Stimulated activated CD8-positive, alpha-beta memory T cell treated with anti-CD3 and anti-CD28 coated beads, Interleukin-12 subunit alpha, Interleukin-12 subunit beta, amount 100 ng/mL, for 1 hour (primary cell): ENCODE measurements at places on chromosomes 12 and 14.

DNA sequence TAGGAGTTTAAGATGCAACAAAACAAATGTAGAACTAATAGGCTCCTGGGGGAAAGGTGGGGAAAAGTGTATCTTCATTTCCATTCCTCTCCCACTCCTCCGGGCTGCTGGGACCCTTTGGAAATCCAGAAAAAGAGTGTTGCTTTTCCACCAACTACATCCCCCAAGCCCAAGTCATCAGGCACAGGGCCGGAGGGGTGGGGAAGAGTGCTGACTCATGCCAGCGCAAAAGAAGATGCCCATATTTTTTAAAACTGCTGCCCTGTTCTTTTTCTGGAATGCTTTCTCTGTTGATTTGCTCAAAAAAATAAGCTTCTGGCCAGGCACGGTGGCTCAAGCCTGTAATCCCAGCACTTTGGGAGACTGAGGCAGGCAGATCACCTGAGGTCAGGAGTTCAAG is 70.9 kb downstream of the TBK1 start:
- DNase-seq, result no peak

DNA sequence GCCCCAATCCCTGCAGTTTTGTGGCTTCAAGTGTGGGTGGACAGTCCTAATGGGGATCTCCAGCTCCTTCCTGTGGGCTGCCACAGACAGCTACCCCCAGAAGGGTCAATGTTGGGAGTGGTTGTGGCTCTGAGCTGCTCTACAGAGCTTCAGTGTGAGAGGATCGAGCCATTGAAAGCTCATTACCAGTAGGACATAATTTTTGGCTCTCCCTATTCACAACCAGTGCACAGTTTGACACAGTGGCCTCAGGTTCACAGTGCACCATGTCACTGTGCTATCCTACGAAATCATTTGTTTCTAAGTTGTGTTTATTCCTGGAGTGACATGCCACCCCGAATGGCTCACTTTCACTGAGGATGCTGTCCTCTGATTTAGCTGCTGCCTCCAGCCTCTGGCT is 22.8 kb downstream of the TMBIM6 start:
- no peak for DNase-seq

DNA sequence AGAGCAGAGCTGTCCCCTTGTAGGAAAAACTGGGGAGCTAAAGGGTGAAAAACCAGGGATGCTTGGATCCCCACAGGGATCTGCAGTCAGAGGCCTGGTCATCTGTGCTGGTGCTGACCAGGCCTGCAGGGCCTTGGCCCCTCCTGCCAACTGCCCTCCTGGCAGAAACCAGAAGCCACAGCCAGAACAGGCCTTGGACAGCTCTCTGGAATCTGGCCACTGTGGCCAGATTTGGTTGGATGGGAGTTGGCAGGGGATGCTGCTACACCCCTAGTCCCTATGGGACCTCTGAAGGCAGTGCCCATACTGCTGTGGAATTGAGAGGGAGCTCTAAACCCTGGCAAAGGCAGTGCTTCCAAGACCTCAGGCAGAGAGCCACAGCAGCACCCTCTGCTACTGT is 9.2 kb upstream of the GPX2 start:
- no peak for DNase-seq

- no peak for DNase-seq
These were observed 135.9 kb upstream of the NTF3 start for GRCh38 chr12:5295996-5296395.

GRCh38 chr12:76189851-76190250 is 105.4 kb upstream of the NAP1L1 start:
- DNase-seq, result no peak

- no peak for DNase-seq
These were observed 71.7 kb downstream of the KCNC2 start for GRCh38 chr12:75137896-75138295.

- peak; percentile 56 for DNase-seq
These were observed 89.7 kb upstream of the PARP11 start for GRCh38 chr12:3962631-3963483.

DNA sequence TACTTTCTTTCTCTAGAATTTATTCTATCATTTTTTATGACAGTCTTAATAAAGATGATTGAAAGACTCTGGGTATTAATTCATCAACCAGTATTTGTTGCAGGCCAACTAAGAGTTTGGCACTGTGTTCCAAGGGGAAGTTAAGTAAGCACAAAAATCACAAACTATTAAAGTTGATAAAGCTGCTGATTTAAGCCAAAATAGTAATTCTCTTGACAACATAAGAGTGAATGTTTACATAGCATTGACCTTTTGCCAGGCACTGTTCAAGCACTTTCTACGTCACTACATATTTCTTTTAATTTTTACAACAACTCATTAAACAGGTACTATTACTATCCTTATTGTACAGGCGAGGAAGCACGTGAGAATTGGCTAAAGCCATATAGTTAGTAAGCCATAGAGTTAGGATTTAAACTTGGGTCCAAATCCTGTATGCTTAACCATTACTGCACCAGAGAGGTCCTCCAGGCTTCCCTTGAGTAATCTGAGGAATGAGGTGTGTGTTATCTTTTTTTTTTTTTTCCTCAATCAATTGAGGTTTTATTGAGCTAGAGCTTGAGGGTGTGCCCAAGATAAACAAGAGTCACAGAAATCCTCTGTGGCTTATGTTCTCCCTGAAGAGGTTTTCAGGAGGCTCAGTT is 1009.6 kb downstream of the DIO2 start:
- DNase-seq, result no peak

DNA sequence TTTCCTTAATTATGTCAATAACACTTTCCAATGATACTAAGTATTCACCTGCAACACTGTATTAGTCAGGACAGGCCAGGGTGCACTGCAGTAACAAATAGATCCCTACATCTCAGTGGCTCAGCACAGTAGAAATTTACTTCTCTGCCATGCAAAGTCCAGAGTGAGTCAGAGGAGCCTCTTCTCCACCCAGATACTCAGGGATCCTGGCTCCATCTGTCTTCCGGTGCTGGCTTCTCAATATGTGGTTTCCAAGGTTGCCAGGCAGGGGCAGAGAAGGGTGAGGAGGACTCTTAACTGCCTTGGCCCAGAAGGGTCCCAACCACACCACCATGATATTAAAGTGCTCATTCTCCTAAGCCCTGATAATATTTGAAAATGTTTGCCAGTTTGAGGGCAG is 47.8 kb downstream of the ADGRD1 start:
- DNase-seq, result no peak

DNA sequence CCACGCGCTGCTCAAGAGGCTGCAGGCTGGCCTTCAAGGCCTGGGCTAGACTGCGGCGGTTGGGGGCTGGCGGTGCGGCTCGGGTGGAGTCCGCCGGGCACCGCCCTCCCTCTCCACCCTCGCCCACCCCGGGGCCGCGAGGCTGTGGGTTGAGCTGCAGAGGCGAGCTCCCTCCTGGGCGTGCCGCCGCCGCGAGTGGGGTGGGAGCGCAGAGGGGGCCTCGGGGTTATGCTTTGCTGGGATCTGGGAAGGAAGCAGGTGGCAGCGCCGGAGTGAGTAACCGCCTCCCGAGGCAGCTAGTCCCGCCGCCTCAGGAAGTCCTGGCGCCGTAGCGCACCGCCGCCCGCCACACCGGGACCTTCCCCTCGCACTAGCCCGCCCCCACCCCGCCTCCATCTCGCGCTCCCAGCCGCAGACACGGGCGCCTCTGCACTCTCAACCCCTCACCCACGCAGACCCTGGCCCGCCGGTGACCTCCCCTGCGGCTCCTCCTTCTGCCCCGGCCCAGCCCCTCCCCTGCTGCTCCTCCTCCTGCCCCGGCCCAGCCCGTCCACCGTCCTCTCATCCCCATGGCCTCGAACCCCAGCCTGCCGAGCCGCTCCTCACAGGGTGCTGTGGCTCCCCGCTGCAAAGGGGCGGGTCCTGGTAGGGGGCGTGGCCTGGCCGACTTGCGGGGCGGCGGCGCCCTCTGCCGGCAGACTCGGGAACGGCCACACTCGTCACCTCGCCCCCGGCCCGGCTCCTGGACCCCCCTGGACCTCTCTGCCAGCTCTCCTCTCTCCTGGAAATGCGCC is 16.6 kb downstream of the TAMALIN start:
- peak; percentile 86 for DNase-seq

DNA sequence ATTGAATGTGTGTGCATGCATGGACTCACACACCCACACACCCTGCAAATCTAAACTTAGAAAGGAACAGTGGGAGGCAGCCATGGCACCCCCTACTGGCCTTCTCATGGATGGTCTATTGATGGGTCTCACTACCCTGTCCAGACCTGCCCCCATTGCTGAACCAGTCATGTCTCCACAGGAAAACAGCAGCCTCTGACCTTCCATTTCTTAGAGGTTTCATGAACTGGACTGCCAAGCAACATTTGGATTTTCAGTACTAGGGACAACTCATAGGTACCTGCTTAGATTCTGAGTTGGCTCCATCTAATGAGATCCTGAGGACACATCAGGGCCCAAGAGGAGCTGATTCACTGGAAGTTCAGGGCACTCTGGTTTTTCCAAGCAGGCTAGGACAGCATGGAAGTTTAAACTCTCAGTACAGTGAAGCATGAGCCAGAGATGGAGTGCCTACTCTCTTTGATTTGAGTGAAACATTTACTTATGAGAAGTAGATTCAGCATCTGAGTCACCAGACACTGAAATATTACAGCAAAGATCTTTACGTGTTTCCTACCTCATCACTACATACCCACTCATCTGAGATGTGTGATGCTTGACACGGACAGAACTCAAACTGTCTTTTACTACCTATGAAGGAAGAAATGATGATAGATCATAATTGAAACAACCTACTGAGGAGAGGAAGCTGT is 98.9 kb upstream of the PLEKHG7 start:
- DNase-seq, result no peak

- peak; percentile 25 for DNase-seq
These were observed 3.4 kb upstream of the ARHGAP5 start for GRCh38 chr14:32073537-32074189.

DNA sequence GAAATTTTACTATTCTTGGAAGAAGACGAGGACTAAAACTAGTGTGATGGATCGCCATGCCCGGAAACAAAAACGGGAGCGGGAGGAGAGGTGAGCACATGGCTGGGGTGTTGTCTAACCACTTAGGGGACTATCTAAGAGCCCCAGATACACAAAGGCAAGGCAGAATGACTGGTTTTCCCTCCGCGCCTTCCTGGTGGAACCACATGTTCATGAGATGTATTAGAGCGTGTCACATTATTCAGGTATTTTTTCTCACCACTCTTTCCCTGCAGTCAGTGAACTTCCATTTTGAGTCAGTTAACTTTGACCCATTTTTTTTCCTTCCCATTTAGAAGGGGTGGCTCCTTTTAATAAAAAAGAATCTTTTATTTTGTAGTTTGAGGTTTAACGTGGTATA is 68.8 kb upstream of the TRAF3 start:
- DNase-seq, result no peak

- no peak for DNase-seq
These were observed 3.7 kb downstream of the USP44 start for GRCh38 chr12:95547522-95548055.

GRCh38 chr14:104708606-104709268 is 15.3 kb upstream of the ADSS1 start:
- DNase-seq, result peak; percentile 45

GRCh38 chr14:65282896-65283253 is 129.7 kb upstream of the FUT8 start:
- no peak for DNase-seq

- no peak for DNase-seq
These were observed 468.9 kb upstream of the LRFN5 start for GRCh38 chr14:41137741-41138140.

DNA sequence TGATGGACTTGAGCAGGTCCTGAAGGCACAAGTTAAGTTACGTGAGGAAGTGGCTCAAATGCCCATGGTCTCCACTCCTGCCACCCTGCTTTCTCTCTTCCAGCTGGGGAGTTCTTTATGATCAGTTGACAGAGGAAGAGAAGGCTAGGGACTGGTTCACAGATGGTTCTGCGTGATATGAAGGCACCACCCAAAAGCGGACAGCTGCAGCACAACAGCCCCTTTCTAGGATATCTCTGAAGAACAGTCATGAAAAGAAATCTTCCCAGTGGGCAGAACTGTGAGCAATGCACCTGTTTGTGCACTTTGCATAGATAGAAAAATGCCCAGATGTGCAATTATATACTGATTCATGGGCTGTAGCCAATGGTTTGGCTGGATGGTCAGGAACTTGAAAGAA is 162.4 kb upstream of the FSCB start:
- DNase-seq, result no peak

DNA sequence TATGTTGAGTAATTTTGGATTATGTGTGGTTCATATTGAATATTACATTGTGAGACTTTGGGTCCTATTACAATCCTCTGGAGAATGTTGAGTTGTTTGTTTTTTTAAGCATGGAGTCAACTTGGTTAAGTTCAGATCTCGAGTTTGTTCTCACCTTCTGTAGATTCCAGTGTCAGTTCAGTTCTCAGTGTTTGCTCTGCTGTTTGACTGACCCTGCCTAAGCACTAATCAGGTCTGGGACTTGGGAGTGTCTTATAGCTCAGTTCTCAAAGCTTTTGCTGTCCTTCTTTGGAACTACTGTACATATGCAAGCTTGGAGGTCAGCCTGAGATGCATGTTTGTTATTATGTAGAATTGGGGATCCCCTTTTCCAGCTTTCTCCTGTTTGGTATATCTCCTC is 63.1 kb downstream of the DIP2B start:
- no peak for DNase-seq

GRCh38 chr14:33390335-33390734 is 451.7 kb downstream of the NPAS3 start:
- DNase-seq, result no peak

GRCh38 chr12:54017878-54018467 is 9.2 kb downstream of the HOXC8 start:
- DNase-seq, result peak; percentile 57

GRCh38 chr14:69036757-69037506 is 57.8 kb upstream of the ACTN1 start:
- no peak for DNase-seq

GRCh38 chr12:91704446-91704845 is 441.2 kb downstream of the BTG1 start:
- DNase-seq, result no peak

DNA sequence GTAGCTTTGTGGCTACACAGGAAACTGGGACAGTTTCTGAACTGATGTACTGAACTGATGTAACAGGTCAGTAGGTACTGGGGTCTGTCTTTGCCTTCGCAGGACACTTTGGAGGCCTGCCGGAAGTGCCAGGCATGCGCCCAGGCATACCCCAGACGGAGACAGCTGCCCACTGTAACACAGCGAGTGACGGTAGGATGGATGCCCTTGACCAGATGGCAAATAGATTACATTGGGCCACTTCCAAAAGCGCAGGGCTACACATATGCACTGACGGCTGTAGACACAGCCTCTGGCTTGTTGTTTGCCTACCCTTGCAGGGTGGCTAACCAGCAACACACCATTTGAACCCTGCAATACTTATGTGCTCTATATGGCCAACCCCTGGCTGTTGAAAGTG is 94.1 kb upstream of the TMPO start:
- no peak for DNase-seq
